Kidney tubule cell (primary cell): ENCODE measurements at places on chromosomes 12 and 14.

DNA sequence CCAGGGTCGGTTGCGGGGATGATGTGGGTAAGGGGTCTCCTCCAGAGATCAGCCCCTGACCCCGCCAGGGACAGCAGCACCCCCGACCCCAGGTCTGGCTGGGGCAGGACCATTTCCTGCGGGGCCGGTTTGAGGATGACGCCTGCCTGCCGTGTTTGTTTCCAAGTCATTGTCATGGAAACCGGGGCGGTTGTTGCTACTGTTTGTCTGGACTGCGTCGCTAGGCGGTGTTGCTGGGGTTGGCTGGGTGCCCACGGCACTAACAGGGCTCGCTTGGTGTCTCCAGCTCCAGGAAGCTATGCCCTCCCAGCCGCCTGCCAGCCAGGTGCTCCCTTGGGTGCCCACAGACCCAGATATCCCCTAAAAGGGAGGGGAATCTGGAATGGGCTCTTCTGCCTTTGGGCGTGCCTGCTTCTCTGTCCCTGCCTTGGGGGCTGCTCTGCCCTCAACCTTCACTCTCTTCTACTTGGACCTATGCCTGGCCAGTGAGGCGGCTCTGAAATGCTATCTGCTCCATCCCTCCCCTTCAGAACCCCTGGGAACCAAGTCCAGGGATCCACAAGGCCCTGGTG, 4.7 kb upstream of the CRIP1 start:
- DNase-seq = peak; percentile 99

- DNase-seq = no peak
Observed at GRCh38 chr12:94831081-94831751, 172.3 kb downstream of the NDUFA12 start.

DNA sequence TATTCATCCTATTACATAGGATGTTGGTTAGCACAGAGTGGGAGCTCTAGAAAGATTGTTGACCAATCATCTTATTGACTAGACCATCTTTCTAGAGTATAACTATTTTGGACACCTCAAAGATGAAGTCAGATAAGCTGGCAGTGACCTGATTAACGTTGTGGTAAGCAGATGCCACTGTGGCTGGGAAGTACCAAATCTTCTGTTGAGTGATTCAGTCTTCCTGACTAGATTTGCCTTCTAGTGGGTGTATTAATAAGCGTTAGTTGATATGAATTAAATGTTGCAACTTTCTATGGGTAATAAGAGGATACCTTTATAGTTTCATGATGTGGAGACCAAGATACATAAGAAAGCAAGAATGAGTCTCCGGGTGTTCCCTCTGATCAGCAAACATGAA, 51.2 kb upstream of the HELB start:
- DNase-seq = no peak

GRCh38 chr12:55940065-55940732, 9.2 kb downstream of the DGKA start:
- DNase-seq = peak; percentile 91

- no peak for DNase-seq
Observed at GRCh38 chr12:121610239-121611149, 15.8 kb upstream of the ORAI1 start.

GRCh38 chr12:25497021-25497420, 56.1 kb downstream of the LMNTD1 start:
- peak; percentile 37 for DNase-seq
